Activated T-cell treated with anti-CD3 and anti-CD28 coated beads, Interleukin-2, amount 50 U/mL, for 72 hours (primary cell): ENCODE measurements at places on chromosomes 6 and 20.

- DNase-seq: peak; percentile 19
Measured at GRCh38 chr6:166862287-166862977, 93.9 kb downstream of the RNASET2 start.

DNA sequence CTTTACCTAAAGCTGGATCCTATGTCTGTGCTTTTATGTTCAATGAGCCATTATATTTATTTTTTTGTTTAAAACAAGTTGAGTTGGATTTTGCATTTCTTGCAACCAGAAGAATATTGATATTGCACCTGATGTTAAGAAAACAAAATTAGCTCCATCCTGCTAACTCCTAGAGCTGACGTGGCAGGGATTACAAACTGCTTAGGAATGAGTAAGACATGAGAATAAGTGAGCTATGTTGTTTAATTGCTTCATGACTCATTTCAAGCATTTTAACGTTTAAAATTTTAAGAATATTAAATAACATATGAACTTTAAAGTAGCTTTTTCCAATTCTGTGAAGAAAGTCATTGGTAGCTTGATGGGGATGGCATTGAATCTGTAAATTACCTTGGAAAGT lies 663.5 kb downstream of the EPM2A start:
- no peak for DNase-seq

GRCh38 chr6:38131527-38131965 lies 312.0 kb downstream of the ZFAND3 start:
- peak; percentile 12 for DNase-seq

GRCh38 chr6:36958775-36959554 lies 4.4 kb downstream of the PI16 start:
- DNase-seq: no peak

GRCh38 chr6:36780442-36781177 lies 58.6 kb downstream of the CPNE5 start:
- DNase-seq: no peak

- DNase-seq: no peak
Measured at GRCh38 chr6:15577106-15577505, 85.7 kb downstream of the DTNBP1 start.

- no peak for DNase-seq
Measured at GRCh38 chr6:125512621-125513020, 210.9 kb upstream of the HDDC2 start.

GRCh38 chr6:135006386-135006914 lies 48.2 kb downstream of the HBS1L start:
- DNase-seq: no peak

GRCh38 chr6:170417881-170418280 lies 111.3 kb downstream of the FAM120B start:
- no peak for DNase-seq
